Right renal pelvis (tissue), 4 donors: ENCODE measurements at places on chromosomes 2 and 18.

GRCh38 chr18:70132999-70133398, 72.5 kb downstream of the RTTN start:
- DNase-seq = no peak

- no peak for DNase-seq
Observed at GRCh38 chr18:58754544-58755068, 83.3 kb downstream of the MALT1 start.

- DNase-seq = no peak
Observed at GRCh38 chr18:49812286-49813068, 856 bp downstream of the ACAA2 start.

DNA sequence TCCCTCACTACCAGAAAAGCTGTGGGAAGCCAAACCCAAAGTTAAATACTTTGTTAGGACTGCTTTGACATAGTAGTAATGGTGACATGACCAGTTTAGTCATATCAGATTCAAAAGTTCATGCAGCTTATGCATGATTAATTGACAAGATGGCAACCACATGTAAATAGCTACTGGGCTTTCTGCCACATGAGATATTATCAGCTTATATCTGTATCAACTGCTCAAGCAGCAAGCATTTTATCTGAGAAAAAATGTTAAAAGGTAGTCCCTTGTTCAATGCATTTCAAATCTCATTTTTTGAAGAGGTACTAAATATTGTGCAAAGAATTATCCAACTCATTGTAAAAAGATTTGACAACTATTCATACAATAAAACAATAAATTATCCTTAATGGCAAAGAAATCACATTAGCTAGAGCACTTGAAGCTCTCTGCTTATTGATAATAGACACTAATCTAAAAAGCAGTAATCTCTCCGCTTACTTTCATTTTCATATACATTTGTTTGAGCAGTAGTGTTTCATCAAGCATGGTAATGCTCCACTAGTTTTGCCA, 993.6 kb upstream of the NXPH2 start:
- no peak for DNase-seq

DNA sequence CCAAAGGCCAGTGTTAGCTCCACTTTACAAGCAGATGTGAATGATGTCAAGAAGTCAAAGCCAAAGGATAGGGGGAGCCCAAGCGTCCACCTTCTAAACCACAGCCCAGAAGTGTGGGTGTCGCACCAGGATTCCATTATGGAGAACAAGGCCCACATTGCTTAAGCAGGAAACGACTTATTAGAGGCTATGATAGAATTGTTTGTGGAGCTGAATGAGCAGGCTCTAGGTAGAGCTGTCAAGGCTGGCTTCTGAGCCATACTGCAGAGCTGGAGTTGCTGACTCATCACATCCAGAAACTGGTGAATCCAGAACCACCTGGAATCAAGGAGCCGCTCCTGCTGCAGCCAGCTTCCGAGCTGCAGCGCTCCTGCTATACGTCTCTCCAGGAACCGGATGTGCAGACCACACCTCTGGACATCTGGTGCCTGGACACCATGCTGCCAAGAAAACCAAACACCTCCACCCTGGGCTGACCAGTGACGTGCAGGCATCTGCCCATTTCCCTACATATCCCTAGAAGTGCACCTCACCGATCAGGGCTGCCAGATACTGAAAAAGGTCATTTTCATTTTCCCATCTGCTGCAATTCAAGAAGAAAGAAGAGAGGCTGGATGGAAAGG, 6.2 kb upstream of the TWIST2 start:
- DNase-seq = no peak

DNA sequence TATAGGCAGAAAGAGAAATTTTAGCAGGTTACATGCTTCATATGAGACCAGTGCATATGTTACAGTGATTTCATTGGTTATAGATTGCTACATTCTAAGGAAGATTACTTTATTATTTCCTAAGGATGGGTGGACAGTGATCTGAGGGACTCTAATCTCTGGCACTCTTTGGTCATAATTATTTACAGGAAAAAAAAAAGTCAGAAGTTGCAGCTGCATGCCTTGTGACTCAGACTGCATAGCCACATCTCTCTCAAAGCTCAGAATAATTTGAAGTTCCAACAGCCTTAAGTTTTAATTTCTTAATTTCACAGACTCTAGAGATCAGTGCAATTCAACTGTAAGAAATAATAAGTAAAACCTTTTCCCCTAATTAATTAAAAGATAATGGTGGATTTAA, 27.1 kb upstream of the BARD1 start:
- DNase-seq = no peak

DNA sequence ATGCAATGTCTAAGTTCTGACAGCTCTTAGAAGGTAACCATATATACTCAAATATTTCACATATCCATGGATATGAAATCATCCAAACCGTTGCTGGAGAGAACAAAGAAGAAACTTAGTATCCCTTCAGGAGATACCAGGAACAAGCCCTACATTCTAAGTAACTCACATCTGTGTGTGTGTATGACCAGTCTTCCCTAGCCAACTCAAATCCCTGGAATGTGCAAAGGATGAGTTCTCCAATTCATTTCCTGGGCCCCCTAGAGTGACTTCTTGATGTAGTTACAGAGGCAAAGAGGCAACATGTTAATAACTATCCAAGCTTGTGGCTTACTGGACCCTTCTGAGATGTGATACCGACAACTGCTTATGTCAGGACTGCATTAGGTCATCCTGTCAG, 20.1 kb downstream of the TPGS2 start:
- DNase-seq = no peak

- DNase-seq = no peak
Observed at GRCh38 chr2:150783896-150784295, 296.4 kb upstream of the RND3 start.

GRCh38 chr2:240989451-240990265, 8.8 kb upstream of the SNED1 start:
- no peak for DNase-seq

DNA sequence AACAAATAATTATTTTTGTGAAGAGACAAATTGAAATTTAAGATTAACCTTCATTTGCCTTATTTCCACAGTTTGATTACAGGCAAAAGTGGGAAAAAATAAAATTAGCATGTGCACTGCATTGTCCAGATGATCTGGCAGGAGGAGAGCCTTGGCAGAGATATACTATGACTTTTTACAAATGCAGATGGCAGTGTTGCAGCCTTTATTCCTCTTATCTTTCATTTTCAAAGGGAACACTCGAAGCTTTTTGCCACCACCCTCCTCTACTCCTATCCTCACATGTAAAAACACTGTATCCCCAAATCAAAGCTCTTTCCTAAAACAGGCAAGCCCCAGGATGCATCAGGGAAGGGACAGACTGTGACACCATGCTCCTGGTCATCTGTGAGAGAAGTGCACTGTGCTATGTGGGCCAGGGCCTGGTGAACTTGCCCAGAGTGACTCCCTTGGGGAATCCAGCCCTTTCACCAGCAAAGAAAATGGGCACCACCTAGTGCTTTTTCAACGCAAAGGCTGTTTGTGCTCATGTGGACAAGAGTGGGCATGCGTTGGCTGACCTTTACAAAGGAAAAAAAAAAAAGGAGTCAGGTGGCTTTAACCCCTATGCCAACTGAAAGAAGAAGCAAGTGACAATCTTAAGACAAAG, 74.7 kb upstream of the ETAA1 start:
- DNase-seq = peak; percentile 41

DNA sequence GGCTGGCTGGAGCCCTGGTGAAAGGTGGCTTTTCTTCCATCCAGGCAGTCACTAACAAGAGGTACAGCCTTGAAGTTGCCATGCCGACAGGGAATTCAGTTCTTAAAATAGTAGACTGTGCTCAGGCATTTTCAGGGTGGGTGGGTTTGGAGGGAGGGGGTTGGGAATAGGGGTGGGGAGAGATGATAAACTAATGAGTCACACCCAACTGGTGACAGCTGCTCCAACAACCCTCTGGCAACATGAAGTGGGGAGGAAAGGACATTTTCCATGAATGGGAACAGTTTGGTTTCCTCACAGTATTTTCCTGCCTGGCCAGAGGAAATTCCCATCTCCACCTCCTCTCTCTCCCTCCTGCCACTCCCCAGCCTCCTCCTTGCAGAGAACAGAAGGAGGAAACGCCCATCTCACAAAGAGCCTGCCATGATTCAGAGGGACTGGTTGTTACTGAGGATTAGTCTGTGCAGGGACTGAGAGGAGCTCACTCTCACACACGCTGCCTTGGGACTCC, 113.0 kb upstream of the SLC1A4 start:
- no peak for DNase-seq

DNA sequence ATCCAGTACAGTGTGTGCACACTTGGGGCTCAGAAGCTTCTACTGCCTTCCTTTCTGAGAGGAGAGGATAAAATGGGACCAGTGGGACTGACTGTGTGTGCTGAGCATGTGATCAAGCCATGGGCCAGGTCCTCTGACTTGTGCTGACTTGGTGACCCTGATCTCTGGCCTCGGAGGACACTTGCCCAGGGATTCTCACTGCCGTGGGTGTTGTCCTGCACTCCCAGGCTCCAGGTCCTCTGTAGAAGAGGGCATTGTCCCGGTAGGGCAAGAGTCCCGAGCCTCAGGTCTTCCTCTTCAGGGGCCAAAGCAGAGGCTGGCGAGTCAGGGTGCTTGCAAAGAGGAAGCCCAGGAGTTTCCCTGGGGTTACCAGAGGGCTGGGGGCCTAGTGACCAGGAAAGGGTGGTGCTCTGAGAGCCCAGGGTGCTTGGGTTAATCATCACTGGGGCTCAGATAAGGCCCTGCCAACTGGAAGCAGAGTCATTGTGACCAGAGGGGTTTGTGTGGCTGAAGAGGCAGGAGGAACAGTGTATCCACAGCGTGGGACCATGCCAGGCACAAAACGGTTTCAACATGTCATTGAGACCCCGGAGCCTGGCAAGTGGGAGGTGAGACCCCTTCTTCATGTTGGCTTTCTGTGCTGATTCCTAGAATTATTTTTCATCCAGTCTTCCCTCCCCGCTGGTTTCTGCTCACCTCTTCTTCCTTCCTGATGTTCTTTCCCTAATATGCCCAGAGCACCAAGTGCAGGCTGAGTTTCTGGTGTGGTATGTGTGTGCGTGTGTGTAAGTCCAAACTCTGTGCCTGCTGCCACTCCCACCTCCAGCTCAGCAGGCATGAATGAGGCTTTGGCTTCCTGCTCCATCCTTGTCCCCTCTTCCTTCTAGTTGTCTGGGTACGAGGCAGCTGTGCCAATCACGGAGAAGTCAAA, at the start of gene GCKR:
Gene GCKR (plus strand): TSS at position 483 of the 931 bp plus-strand sequence. CDS start 66 bp downstream, at position 549.
- no peak for DNase-seq

- DNase-seq = no peak
Observed at GRCh38 chr18:34128436-34128835, 96.3 kb downstream of the NOL4 start.

- DNase-seq = no peak
Observed at GRCh38 chr2:209383212-209383611, 40.6 kb upstream of the MAP2 start.

GRCh38 chr2:141301551-141301950, 829.3 kb downstream of the LRP1B start:
- DNase-seq = no peak

DNA sequence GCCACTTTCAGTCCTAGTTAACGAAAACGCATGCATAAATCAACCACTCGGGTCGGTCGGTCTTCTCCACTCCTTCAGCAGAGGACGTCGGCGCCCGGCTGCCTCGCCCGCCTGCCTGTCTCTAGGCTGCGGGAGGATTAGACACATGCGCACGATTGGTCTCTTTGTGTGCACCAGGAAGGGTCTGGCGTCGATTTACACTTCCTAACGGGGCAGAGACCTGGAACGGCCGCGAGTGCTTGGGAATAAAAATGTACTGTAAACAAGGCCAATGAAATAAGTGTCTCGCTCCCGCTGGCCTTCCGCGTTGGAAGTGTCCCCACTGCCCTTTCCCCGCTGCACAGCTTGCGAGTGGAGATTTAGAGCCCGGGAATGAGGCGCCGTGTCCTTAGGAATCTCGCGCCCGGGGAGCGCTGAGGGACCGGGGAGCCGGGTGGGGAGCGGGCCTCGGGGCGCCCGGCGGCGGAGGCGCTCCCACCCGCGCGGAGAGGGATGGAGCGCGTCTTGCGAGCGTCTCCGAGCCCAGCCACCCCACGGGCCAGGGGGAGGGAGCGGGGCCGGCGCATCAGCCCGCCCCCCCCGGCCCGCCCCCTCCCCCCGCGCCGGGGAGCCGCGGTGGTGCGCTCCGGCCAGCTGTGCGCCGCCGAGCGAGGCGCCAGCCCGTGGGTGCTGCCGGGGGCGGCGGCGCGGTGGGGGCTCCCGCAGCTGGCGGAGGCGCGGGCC, at the start of gene DOK6:
Gene DOK6 (plus strand): TSS at position 636 of the 723 bp plus-strand sequence.
- no peak for DNase-seq

DNA sequence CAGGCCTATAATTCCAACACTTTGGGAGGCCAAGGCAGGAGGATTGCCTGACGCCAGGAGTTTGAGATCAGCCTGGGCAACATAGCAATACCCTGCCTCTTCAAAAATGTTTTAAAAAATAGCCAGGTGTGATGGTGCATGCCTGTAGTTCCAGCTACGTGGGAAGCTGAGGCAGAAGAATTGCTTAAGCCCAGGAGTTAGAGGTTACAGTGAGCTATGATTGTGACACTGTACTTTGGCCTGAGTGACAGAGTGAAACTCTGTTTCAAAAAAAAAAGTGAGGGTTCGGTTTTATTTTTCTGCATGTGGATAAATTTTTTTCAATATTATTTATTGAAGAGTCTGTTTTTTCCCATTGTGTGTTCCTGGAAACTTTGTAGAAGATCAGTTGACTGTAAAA, 208.1 kb downstream of the SLC4A3 start:
- DNase-seq = no peak
